Endothelial cell (in vitro differentiated cells): ENCODE measurements at places on chromosomes 5 and 9. TPM values are rescaled to one million over a fixed set of nuclear protein-coding genes. Genes with fewer than 3 reads are reported as not detected.

DNA sequence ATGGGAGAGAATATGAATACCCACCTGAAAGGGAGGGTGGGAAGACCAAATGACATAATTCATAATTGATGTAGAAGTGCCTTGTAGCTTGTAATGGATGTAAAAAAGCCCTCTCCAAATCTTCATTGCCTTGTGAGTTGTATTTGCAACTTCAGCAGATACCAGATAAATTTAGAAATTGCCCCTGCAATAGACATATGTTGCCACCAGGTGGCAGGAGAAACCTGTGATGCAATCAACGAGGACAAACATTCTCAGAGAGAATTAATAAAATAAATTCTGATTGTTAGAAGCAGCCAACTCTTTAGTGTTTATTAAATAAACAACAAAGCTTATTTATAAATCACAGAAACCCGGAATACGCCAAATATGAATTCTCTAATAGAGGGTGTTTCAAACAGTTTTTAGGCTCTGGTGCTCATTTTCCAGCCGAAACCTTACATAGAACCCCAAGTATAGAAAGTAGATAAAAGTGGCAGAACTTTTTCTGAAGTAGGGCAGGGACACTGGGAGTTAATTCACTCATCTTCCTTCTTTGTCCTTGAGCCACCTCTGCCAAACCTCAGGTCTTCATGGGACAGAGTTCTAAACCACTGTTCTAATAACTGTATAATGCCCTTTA is 147.8 kb downstream of the TMEM38B start:
- peaks cover 11% of the 10 kb centered on the region for H3K4me1 ChIP-seq
- H3K36me3 ChIP-seq, result no peaks in the 10 kb centered on the region
- peaks cover 1% of the 10 kb centered on the region for H3K27me3 ChIP-seq
- no peak overlapping the region for H3K27ac ChIP-seq
- H3K4me3 ChIP-seq, result no peak overlapping the region
- peak; percentile 38 for DNase-seq

GRCh38 chr5:91484662-91485061 is 101.5 kb upstream of the ARRDC3 start:
- H3K27me3 ChIP-seq, result no peaks in the 10 kb centered on the region
- H3K4me1 ChIP-seq, result no peaks in the 10 kb centered on the region
- no peaks in the 10 kb centered on the region for H3K36me3 ChIP-seq
- DNase-seq, result no peak
- H3K27ac ChIP-seq, result no peak overlapping the region
- H3K4me3 ChIP-seq, result no peak overlapping the region

The PCDHGA2 gene
- total RNA-seq, result 1.6 TPM

GRCh38 chr5:32522429-32523143 is 62.8 kb upstream of the SUB1 start:
- peaks cover 2% of the 10 kb centered on the region for H3K4me1 ChIP-seq
- H3K36me3 ChIP-seq, result no peaks in the 10 kb centered on the region
- no peaks in the 10 kb centered on the region for H3K27me3 ChIP-seq
- H3K4me3 ChIP-seq, result no peak overlapping the region

- no peak overlapping the region for H3K27ac ChIP-seq
- H3K36me3 ChIP-seq, result peaks cover 8% of the 10 kb centered on the region
- H3K27me3 ChIP-seq, result no peaks in the 10 kb centered on the region
- H3K4me3 ChIP-seq, result no peak overlapping the region
Observed at GRCh38 chr5:10622810-10623209, 58.9 kb downstream of the ANKRD33B start.

The CDX1 gene
- total RNA-seq, result 0.59 TPM

The PRUNE2 gene
- 6.7 TPM for total RNA-seq

DNA sequence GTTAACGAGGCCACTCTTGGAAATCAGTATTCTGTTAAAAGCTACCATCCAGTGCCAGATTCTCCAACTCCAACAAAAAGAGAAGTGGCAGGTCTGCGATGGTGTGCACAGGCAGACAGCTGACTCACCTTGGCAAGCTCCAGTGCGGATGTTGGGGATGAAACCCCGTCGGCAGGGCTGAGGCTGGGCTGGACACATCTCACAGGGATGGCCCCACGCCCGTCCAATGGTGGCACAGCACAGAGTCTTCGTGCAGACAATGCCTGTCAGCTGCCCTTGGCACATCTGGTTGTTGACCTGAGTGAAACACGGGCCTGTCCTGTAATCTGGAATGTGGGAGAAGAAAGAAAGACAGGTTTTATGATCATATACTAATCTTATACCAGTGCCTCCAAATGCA is 73.4 kb downstream of the FBN2 start:
- DNase-seq, result no peak
- peaks cover 2% of the 10 kb centered on the region for H3K4me1 ChIP-seq
- no peaks in the 10 kb centered on the region for H3K27me3 ChIP-seq
- H3K27ac ChIP-seq, result no peak overlapping the region
- H3K36me3 ChIP-seq, result peaks cover 26% of the 10 kb centered on the region
- H3K4me3 ChIP-seq, result no peak overlapping the region

The TMEM215 gene
- total RNA-seq, result 0.18 TPM

The FLT4 gene
- total RNA-seq, result 541 TPM

The CCNI2 gene
- not detected for total RNA-seq

The DOK3 gene
- 51.4 TPM for total RNA-seq

DNA sequence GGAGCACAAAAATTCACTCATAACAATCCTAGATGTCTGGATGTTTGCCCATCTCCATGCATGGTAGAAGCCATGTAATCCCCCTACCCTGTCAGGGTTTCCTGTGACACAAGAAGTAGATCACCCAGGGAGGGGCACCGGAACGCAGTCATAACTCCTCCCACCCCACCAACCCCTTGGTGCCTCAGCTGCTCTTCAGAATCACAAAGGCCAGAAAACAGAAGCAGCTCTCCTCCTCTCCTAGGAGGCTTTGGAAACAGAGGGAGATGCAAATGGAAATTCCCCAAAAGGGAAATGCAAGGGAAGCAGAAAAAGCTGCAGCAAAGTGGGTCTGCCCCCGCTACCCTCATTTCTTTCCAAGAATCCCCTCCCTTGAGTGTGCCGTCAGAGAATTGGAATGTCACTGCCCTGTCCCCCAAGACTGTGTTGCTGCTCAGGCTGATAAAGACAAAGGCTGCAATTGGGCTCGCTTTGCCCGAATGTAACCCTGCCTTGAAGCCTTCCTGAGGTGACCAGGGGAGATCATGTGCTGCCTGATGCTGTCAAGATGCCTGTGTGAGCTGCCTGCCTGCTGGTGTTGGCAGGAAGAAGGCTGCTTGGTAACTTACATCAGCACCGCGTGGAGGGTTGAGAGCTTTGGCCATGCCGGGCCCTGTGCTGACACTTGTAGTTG is 65.5 kb upstream of the ABCA1 start:
- peak overlapping the region; percentile 98 for H3K27ac ChIP-seq
- DNase-seq, result peak; percentile 71
- H3K36me3 ChIP-seq, result no peaks in the 10 kb centered on the region
- H3K4me1 ChIP-seq, result peaks cover 31% of the 10 kb centered on the region
- H3K27me3 ChIP-seq, result no peaks in the 10 kb centered on the region
